Adrenal gland (tissue), 19 donors: ENCODE measurements at places on chromosomes 12 and 14. TPM values are rescaled to one million over a fixed set of nuclear protein-coding genes. Genes with fewer than 3 reads are reported as not detected.

The LRRC10 gene
- not detected for polyA plus RNA-seq

The B4GALNT3 gene
- 38.5 TPM for polyA plus RNA-seq

The NELL2 gene
- 26.5 TPM for polyA plus RNA-seq

The FSCB gene
- not detected for polyA plus RNA-seq

The E2F7 gene
- 0.07 TPM for polyA plus RNA-seq
